ENCODE measurements at places on chromosomes 12 and 14.

GRCh38 chr12:57629897-57630471, 3.0 kb downstream of the B4GALNT1 start:
- peak; percentile 1 for DNase-seq

DNA sequence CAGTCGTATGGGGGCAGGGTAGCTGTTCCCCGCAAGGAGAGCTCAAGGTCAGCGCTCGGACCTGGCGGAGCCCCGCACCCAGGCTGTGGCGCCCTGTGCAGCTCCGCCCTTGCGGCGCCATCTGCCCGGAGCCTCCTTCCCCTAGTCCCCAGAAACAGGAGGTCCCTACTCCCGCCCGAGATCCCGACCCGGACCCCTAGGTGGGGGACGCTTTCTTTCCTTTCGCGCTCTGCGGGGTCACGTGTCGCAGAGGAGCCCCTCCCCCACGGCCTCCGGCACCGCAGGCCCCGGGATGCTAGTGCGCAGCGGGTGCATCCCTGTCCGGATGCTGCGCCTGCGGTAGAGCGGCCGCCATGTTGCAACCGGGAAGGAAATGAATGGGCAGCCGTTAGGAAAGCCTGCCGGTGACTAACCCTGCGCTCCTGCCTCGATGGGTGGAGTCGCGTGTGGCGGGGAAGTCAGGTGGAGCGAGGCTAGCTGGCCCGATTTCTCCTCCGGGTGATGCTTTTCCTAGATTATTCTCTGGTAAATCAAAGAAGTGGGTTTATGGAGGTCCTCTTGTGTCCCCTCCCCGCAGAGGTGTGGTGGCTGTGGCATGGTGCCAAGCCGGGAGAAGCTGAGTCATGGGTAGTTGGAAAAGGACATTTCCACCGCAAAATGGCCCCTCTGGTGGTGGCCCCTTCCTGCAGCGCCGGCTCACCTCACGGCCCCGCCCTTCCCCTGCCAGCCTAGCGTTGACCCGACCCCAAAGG, 804 bp downstream of the GAPDH start:
- peak; percentile 80 for DNase-seq

DNA sequence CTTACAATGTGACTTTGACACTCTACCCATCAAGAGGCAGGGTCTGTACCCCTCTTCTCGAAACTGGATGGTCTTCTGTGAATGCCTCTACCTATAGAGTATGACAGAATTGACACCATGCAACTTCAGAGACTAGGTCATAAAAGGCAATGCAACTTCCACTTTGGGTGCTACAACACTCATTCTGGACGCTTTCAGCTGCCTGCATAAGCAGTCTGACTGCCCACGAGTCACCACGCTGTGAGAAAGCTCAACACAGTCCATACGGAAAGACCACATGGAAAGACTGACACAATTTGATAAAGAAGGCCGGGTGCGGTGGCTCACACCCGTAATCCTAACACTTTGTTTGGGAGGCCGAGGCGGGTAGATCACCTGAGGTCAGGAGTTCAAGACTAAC, 14.9 kb downstream of the SLC7A7 start:
- no peak for DNase-seq

DNA sequence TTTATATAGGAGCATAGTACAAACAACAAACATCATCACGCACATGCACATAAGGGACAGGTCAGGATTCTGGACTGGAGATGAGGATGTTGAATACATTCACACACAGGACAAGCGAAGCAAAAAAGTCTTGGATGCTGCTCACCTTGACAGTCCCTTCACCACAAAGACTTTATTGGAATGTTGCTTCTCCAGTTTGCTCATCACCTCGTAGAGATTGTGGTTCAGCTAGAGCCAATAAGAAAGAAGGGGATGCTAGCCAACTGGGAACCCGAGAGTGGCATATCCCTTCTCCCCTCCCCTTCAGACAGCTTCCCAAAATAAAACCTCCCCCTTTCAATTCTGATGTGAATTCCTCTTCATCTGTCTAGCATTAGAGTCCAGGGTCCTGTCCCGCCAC, 25.4 kb upstream of the SMAGP start:
- no peak for DNase-seq

DNA sequence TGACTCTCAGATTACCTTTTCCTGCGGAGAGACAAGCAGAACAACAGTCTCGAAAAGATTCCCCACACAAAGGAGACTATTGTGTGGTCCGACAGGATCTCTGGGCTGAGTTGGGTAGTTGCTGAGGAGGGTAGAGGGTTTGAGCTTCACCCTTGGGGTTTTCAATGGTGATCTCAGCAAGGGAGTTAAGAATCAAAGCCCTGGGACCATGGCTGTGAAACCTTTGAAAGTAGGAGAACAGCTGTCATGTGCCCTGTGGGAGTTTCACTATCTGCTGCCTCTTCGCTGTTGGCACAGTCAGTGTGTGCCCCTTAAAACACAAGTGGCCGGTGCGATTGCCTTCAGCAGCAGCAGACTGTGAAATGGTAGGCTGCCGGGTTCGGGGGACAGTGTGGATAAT, 14.2 kb upstream of the PLEK2 start:
- DNase-seq: no peak

GRCh38 chr12:20274008-20274407, 94.3 kb upstream of the PDE3A start:
- no peak for DNase-seq

- DNase-seq: no peak
Measured at GRCh38 chr14:22737052-22737451, 29.4 kb upstream of the OXA1L start.

- DNase-seq: no peak
Measured at GRCh38 chr14:99794151-99794780, 1.1 kb downstream of the EML1 start.

- no peak for DNase-seq
Measured at GRCh38 chr14:67620217-67620785, 581 bp downstream of the ARG2 start.

- DNase-seq: no peak
Measured at GRCh38 chr14:71645656-71646055, 286.6 kb upstream of the RGS6 start.

GRCh38 chr14:50762001-50762930, 68.7 kb downstream of the NIN start:
- DNase-seq: no peak

DNA sequence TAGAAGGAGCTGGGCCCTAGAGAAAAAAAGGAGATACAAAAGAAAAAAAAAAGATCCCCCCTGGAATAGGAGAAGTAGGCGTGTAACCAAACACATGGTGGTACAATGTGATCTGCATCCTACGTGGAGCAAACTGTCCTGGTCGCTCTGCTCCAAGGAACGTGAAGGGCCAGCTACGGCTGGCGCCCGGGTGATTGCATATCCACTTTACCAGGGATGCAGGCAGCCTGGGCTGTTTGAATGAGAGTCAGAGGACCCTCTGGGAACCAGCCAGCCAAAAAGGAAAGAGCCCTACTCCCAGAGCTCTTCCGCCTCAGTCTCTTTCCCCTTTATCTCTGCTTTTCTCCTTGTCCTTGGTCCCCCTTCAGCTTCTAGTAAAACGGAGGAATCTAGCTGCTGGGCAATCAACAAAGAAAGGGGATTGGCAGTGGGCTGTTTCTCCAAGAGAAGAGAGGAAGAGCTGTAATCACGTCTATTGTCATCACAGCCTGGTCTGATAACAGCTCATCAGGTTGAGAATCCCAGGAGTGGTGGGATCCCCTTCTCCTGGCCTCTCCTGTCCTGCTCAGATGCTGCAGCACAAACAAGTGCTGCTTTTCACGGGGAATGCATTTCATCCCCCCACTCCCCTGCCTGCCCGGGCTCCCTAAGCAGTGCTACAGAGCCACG, 156.0 kb downstream of the ADCK1 start:
- peak; percentile 37 for DNase-seq

DNA sequence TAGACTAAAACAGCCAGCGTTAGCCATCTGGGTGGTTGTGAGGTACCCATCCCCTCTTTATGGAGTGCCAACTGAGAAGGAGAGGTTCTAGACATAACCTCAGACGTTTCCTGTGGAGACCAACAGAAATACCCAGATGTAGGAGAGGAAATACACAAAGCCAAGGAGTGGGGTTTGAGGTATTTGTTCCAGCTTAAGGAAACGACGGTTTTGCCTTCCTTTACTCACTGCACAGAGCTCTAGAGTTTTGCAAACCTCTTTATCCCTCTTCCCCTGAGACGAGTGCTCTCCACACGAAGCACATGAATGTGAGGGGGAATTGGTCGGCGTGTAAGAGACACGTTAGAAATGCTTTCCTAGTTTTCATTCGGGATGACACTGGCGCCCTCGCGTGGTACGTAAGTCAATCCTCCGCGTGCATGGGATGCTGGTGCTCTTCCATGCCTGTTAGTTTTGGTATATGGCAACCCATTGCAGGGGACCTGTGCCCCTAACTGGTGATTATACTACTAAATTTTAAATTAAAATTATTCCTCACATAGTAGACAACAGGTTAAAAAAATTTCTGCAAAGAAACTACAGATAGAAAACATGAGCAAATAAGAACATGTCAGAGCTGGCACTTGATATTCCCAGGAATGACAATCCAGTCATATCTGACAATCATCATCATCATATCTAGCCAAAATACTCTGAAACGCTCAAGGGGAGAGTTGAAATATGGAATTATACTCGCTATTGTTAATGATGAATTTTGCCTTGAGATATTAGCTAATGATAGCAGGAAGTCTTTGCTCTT, 121.7 kb downstream of the PPM1H start:
- DNase-seq: peak; percentile 39

GRCh38 chr12:5864972-5865371, 80.1 kb downstream of the ANO2 start:
- no peak for DNase-seq

DNA sequence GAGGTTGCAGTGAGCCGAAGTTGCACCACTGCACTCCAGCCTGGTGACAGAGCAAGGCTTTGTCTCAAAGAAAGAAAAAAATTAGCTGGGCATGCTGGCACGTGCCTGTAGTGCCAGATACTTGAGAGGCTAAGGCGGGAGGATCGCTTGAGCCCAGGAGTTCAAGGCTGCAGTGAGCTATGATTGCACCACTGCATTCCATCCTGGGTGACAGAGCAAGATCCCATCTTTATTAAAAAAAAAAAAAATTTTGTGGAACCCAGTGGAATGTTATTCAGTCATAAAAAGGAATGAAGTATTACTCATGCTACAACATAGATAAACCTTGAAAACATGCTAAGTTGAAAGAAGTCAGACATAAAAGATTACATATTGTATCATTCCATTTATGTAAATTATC, 8.3 kb upstream of the ERBB3 start:
- DNase-seq: no peak

GRCh38 chr14:42683707-42684106, 1077.0 kb downstream of the LRFN5 start:
- no peak for DNase-seq

GRCh38 chr12:18158774-18159557, 69.0 kb upstream of the RERGL start:
- DNase-seq: no peak

DNA sequence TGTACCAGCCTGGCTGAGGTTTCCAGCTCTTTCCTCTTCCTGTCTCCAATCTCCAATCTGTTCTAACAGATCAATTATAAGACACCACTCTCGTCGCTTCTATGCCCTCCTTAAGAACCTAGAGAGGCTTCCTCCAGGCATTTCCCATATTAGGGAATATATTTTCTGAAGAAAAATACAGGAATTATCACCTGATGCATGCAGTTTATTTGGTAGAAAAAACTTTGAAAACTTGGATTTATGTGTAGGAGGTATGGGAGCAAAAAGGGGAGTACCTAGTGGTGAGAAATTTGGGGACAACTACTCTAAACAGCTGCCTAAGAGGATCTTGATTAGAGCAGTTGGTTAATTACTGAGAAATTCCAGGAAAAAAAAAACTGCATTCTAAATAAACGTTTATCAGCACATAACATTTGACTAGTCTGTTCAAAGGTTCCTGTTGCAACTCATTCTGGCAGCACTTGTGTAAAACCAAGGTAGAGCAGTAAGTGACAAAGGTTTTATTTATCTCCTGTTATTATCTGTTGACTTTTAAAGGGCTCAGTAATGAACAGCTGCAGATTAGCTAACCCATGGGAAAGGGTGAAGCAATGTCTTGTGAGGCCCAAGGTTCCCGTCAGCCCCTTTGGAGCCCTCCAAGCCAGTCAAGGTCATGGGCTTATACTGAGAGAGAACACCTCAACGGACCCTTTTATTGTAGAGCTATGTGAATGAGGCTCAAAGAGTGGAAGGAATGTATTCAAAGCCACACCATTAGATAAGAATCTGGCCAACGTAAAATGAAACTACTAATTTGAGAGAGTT, 36.4 kb upstream of the NR1H4 start:
- no peak for DNase-seq

- no peak for DNase-seq
Measured at GRCh38 chr12:77042833-77043232, 22.5 kb downstream of the E2F7 start.

GRCh38 chr12:31736472-31736871, 7.7 kb upstream of the AMN1 start:
- no peak for DNase-seq

- no peak for DNase-seq
Measured at GRCh38 chr14:96805956-96806355, 8.8 kb downstream of the VRK1 start.

- DNase-seq: no peak
Measured at GRCh38 chr12:104793285-104793684, 164.8 kb downstream of the SLC41A2 start.

DNA sequence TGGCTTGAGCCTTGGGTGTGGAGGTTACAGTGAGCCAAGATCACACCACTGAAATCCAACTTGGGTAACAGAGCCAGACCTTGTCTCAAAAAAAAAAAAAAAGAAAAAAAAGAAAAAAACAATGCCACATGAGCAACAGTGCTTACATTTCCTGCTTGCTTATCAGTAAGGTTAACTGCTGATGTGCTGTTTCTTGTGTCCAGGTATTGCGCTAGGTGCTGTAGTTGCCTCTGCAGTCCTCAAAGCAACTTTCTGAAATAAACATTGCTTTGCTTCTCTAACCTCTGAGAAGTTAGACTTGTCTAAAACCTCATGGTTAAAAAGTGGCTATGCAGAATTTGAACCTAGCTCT, 24.7 kb downstream of the RNF34 start:
- no peak for DNase-seq

GRCh38 chr14:87343652-87344051, 649.3 kb downstream of the GALC start:
- no peak for DNase-seq

DNA sequence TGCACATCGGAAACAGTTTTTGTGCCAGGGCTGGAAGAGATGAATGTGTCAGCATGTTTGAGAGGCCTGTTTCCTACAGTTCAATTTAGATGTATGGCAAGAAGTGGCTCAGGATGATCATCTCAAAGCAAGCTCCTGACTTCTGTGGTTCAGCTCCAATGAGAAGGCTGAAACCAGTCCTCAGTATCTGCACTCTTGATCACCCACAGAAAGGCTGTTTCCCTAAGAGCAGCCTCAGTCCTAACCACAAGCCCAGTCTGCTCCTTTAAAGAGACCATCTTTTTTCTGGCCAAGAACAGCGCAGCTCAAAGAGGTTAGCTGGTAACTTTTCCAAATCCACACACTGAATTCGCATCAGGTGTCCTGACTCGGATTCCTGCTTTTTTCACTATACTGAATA, 19.2 kb downstream of the CSRP2 start:
- DNase-seq: no peak

GRCh38 chr14:75906680-75907280, 75.0 kb downstream of the TGFB3 start:
- no peak for DNase-seq
